ENCODE measurements at places on chromosomes 7 and 10. TPM values are rescaled to one million over a fixed set of nuclear protein-coding genes. Genes with fewer than 3 reads are reported as not detected.
A peak's percentile ranks its signal among the peaks of the same experiment; 100 is the strongest.

Gene OSBPL3
- 35.7 TPM for total RNA-seq

Gene TMEM176B
- not detected for total RNA-seq

Gene AIMP2
- total RNA-seq, result 72.6 TPM

Gene BAMBI
- total RNA-seq, result 21.2 TPM

DNA sequence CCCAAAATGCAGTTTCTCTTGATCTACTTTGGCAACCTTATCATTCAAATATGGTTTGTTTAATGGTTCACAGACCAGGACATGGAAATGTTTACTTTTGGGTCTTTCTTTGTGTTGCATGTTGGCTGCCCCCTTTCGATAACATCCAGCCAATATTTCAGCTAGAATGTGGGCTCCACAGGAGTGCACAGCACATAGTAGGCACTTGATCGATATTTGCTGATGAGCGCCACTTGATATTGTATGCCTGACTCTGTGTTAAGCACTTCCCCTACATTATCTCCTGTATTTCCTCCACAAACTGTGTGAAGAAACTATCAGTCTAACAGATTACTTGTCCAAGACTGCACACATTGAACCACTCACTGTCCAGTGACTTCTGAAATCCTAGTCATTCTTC is 60.2 kb downstream of the SMURF1 start:
- no peaks in the 10 kb centered on the region for H3K27me3 ChIP-seq
- peaks cover 20% of the 10 kb centered on the region for H3K4me1 ChIP-seq
- peak overlapping the region; percentile 67 for H3K27ac ChIP-seq
- peaks cover 21% of the 10 kb centered on the region for H3K36me3 ChIP-seq

GRCh38 chr7:82593780-82594179 is 150.2 kb upstream of the CACNA2D1 start:
- H3K4me3 ChIP-seq, result no peak overlapping the region
- no peaks in the 10 kb centered on the region for H3K36me3 ChIP-seq
- H3K4me1 ChIP-seq, result no peaks in the 10 kb centered on the region
- peaks cover 76% of the 10 kb centered on the region for H3K27me3 ChIP-seq
- H3K27ac ChIP-seq, result no peak overlapping the region
- no peak for DNase-seq
